ENCODE measurements at places on chromosomes 4 and X.

DNA sequence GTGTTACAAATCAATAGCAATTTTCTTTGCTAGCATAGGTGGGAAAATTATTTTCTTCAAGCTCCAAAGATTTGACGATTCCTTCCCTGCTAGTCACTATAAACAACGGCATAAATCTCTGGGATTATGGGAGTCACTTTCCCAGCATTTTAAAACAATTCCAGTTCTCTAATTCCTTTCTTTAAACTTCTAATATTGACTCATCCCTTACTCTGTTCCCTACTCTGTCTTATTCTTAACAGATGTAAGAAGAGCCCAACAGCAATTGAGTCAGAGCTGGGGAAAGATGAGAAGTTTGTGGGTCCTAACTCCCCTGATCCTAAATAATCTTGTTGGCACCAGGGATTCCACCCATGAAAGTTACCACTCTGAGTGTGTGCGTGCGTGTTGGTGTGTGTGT is 47.4 kb upstream of the IL21 start:
- DNase-seq = no peak

GRCh38 chr4:121421594-121421993 is 40.8 kb upstream of the QRFPR start:
- DNase-seq = no peak

GRCh38 chr4:139176302-139177048 is 543 bp downstream of the ELF2 start:
- DNase-seq = no peak

DNA sequence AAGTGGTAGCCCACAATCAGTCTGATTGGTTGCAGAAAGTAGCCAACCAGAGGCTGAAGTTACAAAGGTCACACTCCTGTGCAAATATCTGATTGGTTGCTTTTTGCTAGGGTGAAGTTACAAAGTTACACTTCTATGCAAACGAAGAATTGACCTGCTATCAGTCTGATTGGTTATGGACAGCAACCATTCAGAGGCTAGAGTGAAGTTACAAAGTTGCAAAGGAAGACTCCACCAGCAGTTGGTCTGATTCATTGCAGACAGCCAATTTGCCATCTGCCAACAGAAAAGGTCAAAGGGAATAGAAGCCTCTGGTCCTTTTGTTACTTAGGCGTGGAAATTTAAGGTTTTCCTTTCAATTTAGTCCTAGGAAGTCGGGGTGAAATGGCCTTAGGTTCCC is 377.7 kb downstream of the PRDM5 start:
- DNase-seq = no peak

- no peak for DNase-seq
These were observed 521.2 kb downstream of the STIM2 start for GRCh38 chr4:27381815-27382214.

DNA sequence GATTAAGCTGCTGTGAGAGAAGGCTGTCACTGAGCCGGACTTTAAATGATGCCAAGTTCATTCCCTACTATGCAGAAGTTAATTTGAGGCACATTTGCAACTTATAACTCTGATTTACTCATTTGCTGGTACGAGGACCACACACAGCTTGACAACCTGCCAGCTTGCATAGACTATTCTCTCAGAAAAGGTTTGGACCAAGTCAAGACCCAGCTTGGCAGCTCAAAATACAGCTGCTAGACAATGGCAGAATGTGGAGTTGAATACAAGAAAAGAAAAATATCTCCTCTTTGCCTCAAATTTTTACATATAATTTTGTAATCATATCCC is 338.9 kb downstream of the DHX15 start:
- DNase-seq = no peak

- DNase-seq = no peak
These were observed 1051.4 kb upstream of the PRKX start for GRCh38 chrX:4764888-4765287.

DNA sequence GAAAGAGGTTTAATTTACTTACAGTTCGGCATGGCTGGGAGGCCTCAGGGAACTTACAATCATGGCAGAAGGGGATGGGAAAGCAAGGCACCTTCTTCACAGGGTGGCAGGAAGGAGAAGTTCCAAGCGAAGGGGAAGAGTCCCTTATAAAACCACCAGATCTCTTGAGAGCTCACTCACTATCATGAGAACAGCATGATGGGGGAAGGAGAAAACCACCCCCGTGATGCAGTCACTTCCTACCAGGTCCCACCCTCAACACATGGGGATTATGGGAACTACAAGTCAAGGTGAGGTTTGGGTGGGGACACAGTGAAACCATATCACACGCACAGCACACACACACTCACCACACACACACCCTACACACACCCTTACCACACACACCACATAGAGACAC is 104.3 kb downstream of the DCTD start:
- DNase-seq = no peak

DNA sequence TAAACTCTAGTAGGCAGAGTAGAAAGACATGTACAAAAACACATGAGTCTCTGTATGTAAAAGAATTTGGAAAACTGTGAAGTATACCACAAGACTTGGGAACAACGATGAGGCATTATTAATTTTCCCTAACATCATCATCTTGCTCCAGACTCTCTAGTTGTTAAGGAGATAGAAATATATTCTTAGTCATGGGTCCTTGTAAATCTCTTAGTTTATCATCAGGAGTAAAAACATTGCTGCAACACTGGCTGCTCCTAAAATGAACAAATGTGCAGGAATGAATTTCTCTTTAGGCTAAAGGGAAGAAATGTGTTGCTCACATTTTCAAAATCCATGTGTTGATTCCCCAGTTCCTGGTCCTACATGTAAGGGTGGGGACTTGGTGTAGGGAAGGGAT is 384.6 kb downstream of the STIM2 start:
- DNase-seq = no peak

DNA sequence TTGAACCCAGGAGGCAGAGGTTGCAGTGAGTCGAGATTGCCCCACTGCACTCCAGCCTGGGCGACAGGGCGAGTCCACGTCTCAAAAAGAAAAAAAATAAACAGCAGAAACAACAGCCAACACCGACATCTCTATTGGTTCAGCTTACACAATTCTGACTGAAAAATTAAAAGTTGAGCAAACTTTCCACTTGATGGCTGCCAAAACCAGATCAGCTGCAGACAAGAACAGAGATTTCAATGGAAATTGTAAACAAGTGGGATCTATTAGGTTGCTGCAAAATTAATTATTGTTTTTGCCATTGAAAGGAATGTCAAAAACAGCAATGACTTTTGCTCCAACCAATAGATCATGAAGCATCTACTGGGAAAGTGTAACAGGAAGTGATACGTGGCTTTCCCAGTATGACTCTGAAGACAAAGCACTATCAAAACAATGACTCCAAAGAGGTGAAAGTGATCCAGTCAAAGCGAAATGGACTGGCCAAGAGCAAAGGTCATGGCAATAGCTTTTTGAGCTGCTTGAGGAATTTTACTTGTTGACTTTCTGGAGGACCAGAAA is 26.3 kb downstream of the UPF3B start:
- no peak for DNase-seq

DNA sequence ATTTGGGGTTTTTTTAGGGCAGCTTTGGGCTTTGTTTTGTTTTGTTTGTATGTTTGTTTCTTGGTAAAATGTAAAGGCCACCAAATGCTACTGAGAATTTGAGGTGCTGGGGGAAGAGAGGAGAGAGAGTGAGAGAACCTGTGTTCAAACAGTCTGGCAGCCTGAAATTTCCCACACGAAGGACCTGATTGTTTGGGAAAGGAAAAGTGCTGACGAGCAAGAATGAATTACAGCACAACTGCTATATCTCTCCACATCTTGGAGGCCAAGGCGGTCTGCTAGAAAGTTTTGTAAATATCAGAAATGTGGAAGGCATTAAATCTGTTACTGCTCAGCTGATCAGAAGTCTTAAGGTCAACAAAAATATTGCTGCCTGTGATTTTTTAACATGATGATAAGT is 170.5 kb downstream of the PALLD start:
- no peak for DNase-seq
